Activated naive CD4-positive, alpha-beta T cell treated with anti-CD3 and anti-CD28 coated beads, Interleukin-2, amount 50 U/mL, for 16 hours (primary cell): ENCODE measurements at places on chromosomes 5 and 9.

GRCh38 chr5:59591162-59591561 lies 302.4 kb downstream of the PDE4D start:
- no peak for DNase-seq

DNA sequence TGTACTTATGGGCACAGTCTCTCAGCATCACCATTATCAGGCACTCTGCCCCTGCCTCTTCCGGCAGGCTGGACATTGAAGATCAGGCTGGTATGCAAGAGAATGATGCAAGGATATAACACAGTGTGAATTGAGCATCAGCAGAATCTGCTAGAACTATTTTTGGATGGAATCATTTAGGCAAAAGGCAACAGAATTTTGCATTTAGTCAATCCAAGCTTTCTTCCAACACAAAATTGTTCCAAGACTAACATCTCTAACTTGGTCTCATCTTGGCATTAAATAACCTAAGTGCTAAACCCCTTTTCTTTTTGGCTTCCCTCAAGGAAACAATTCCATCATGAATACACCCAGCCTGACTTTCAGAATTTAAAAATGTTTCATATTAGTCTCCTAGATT lies 339.9 kb downstream of the PRELID2 start:
- no peak for DNase-seq

DNA sequence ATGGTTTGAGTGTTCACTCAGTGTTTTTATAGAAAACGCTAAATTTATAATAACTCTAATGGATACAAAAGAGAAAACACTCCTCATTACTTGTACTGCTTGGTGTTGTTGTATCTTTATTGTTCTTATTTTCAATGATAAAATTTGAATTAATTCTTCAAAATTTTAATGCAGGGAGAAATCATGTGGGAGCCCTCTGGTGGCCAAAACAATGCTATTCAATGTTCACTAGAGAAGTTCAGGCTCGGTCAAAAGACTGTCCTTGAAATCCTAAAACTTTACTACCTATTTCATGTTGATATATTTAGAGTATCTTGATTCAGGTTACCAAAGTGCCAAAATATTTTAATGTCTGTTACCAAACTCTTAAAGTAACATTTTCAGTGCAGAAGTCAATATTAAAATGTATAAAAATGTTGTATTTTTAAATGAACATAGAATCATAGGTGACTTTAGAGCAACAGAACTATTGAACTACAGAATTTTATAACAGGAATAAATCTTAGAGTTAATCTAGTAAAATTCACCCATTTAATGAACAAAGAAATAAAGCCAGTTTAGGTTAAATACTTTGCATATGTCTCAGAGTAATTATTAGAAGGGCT lies 1259.8 kb downstream of the PTPRD start:
- no peak for DNase-seq

GRCh38 chr5:94375801-94376200 lies 242.6 kb downstream of the KIAA0825 start:
- no peak for DNase-seq

DNA sequence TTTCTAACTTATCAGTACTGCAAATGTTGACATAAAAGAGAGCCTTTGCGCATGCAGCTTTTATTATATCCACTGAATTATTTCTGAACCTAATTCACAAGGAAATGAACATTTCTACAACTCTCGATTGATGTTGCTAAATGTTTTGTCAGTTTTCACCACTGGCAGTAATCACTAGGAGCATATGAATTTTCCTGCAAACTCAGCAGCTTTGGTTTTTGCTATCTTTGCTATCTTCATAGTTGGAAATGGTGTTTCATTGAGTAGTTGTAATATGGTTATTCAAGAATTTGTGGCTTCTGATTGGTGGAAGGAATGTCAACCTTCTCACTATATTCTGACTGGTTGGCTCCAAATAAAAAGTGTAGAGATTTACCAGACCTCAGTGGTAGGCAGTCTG lies 8.9 kb upstream of the SHC3 start:
- DNase-seq, result no peak

- no peak for DNase-seq
Observed at GRCh38 chr9:20135119-20135697, 346.4 kb upstream of the SLC24A2 start.
